Activated CD4-positive, alpha-beta T cell treated with anti-CD3 and anti-CD28 coated beads, Interleukin-2, amount 50 U/mL, for 4 hours (primary cell): ENCODE measurements at places on chromosomes 13 and 19.

DNA sequence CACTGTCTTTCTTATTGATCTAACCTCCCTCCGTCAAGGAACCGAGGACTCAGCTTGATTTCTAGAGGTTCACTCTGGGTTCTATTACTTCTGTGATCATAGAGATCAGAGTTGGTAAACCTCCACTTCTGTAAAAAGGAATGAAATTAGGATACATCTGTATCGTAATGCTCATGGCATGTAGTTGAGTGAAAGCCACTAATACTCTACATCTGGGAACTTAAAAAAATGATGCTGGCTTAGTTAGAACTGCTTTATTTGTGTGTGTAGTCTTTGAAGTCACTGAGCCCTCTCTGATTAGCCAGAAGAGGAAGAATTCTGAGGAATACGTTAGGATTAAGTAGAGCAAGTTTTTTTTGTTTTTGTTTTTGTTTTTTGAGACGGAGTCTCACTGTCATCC is 140.8 kb downstream of the GGACT start:
- DNase-seq, result no peak

- no peak for DNase-seq
These were observed 6.3 kb downstream of the ZNF71 start for GRCh38 chr19:56601375-56601774.

- no peak for DNase-seq
These were observed 3.0 kb downstream of the ANKRD10 start for GRCh38 chr13:110911880-110912279.

- DNase-seq, result no peak
These were observed 56.7 kb upstream of the WASF3 start for GRCh38 chr13:26500618-26501320.

DNA sequence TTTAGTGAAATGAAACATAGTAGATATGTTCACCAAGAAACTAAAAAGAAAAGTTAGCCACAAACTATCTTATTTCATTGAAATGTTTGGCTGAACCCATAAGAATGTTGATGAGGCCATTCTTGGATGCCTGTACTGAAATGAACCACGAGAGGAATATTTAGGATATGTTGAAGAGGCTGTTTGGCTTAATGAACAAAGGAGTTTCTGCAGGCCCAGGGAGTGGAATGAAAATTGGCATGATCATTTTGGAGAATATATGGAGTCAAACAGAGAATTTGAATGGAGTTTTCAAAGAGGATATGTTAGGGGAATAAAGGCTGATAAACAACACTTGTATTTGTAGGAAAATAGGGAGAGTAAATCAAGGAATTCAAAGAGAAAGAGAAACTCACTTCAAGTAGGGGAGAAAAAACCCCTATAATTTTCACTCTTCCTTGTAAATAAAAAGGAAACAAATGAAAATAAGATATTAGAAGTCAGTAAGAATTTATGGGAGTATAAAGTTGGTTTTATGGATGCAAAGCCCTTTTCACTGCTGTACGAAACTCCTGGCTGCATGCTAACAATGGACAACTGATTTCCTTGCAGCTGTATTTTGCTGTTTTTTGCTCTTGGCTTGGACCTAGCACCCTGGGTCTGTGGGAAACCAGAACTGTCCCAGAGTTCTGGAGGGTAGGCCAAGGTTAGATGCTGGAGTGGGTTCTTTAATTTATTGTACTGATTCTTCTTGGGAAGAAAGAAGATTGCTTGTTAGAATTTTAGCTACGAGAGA is 36.5 kb downstream of the KL start:
- DNase-seq, result no peak

- no peak for DNase-seq
These were observed 106.1 kb downstream of the DOCK9 start for GRCh38 chr13:98871727-98872126.

DNA sequence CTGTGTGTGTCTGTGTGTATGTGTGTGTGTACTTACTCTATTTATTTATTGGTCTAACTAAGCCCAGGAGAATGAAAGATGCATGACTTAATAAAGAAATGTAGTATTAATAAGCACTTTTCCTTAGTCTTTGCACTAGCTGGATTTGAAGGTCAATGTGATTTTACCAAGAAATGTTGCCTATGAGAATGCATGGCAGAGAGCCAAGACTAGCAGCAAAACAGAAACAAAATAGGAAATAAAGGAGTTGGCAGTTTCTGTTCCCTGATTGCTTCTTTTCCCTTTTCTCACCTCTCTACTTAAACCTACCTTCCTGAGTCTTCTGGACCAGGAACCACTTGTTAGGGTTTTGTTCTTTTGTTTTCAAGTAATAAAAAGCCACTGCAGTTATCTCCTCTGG is 286.1 kb downstream of the KCTD12 start:
- DNase-seq, result no peak

DNA sequence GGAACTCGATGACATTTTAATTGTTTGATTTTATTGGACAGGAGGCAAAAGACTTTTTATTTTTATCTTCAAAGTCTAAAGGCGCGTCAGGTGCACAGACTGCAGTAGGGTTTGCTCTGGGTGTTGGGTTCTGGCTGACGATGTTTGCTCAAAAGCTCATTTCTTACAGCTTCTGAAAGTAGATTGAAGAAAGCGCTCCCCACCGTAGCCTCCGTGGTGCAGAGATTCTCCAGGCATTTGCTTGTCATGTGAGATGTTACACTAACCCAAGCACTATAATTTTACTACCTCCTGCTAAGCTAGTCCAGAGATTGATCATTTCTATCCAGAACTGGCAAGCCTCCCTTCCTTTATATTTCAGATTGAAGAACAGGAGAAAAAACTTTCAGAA is 14.5 kb upstream of the ATP11A start:
- DNase-seq, result no peak

DNA sequence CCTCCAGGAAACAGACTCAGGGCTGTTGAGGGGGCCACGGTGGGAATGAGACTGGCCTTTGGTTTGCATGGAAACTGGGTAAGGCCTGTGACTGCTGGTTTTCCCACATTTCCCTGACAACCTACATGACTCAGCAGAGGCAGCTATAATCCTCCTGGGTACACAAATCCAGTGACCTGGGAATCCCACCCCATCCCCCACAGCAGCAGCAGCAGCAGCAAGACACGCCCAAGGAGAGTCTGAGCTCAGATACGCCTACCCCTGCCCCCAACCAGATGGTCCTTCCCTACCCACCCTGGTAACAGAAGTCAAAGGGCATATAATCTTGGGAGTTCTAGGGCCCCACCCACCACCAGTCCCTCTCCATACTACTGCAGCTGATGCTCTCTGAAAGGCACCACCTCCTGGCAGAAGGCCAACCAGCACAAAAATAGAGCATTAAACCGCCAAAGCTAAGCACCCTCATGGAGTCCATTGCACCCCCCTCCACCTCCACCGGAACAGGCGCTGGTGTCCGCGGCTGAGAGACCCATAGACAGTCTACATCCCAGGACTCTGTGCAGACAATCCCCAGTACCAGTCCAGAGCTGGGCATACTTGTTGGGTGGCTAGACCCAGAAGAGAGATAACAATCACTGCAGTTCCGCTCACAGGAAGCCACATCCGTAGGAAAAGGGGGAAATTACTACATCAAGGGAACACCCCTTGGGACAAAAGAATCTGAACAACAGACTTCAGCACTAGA is 237.2 kb upstream of the SPRY2 start:
- no peak for DNase-seq

DNA sequence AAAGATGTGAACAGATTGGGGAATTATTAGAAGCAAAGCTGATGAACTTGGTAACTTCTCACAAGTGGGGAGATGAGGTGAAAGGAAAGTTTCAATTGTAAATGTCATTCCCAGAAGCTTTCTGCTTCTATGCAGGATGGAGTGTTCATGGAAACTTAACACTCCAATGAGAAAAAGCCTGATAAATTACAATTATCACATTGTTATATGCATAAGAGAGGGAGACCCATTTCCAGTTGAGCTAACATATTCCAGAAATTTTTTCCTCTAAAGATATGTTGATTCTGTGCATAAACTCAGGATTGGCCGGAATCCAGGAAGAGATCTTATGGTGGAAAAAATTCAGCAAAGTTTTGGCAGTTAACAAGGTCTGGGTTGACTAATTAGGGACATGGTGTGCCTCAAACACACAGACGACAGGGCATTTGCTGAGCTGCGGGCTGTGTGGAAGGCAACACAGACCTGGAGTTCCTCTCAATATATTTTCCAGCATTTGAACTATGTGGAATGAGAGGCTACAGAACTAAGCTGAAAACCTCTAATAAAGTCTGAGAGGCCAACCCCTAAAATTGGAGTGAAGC is 64.9 kb upstream of the FGF14 start:
- DNase-seq, result no peak

DNA sequence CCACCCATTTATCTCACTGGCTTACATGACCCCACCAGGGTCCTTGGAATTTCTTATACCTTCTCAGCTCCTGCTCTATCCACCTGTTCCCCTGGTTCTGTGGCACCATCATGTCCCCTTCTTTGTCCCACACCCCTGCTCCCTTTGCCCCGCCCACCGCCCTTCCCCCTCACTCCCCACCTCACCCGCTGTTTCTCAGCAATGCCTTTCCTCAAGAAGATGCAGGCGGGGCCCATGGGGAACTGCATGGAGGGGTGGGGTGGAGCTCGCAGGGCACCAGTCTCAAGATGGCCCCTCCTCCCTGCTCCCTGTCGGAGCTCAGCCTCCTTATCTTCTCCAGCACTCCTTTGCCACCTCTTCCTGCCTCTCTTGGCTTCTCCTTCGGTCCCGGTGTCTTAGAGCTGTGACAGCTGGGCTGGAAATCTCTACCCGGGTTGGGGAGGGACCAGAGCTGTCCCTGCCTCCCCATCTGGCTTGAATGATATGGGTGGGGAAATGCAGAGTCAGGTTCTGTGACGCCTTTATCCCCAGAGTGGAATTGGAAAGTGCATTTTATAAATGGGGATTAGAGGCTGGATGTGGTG is at the start of gene CABP5:
TSS of gene CABP5 (minus strand) at position 405 of the 584 bp plus-strand sequence. CDS start at position 248, 157 bp downstream.
- no peak for DNase-seq

DNA sequence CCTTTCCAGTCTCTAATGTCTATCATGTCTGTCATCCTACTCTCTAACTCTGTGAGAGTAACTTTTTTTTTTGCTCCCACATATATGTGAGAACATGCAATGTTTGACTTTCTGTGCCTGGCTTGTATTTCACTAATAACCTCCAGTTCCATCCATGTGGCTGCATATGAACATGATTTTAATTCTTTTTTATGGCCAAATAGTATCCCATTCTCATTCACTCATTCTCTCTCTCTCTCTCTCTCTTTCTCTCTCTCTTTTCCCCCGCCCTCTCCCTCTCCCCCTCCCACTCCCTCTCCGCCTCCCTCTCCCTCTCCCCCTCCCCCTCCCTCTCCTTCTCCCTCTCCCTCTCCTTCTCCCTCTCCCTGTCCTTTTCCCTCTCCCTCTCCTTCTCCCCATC is 52.0 kb downstream of the DNAJC3 start:
- no peak for DNase-seq

GRCh38 chr19:56953470-56953869 is 112.9 kb upstream of the PEG3 start:
- DNase-seq, result no peak

- DNase-seq, result no peak
These were observed 773.2 kb upstream of the SLC10A2 start for GRCh38 chr13:103839460-103839859.

DNA sequence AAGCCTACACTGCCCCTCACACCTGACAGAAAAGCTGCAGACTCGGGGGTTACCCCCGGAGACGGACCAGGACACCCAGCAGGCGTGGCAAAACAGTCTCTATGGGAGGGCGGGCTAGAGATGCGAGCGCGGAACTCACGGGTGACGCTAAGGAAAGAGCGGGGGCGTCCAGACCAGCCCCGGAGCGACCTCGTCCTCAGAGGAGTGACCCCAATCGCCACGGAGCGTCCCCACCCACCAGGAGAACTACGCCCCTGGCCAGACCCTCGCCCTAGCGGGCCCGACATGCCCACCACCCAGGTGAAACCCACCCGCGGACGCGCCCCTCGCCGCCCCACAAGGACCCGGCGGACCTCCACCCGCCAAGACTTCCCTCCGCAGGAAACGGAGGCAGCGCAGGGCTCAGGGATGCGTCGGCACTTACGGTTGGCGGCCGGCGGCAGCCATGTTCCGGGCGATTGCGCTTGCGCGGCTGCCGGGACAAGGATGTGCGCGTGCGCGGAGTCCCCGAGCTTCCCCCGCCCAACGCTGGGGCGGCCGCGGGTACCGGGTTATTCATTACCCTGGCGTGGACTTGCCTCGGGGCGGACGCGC is at the start of gene ZNF329:
TSS of gene ZNF329 (minus strand) at position 462 of the 594 bp plus-strand sequence. CDS start 21,286 bp downstream, outside the sequence.
- peak; percentile 88 for DNase-seq

DNA sequence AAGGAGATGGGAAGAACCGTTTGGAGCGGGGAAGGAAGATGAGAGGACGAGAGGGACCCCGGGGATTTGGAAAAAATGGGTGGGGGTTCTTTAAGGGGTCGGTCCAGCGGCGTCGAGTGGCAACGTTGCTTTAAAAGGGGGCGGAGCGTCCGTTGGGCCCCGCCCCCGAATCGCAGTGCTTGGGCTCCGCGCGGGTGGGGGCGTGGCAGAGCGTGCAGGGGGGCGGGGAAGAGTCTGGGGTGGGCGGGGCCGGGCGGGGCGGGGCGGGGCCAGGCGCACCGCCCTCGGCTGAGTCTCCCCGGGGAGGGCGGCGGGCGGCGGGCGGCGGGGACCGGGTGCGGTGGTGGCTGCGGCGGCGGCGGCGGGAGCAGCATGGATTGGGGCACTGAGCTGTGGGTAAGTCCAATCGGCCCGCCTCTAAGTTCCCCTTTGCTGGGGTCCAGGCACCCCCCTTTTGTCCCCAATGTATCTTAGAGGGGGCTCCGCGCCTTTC is at the start of gene TRIP10:
TSS of gene TRIP10 (plus strand) at position 291 of the 493 bp plus-strand sequence. CDS start at position 373, 82 bp downstream.
- DNase-seq, result peak; percentile 72

- DNase-seq, result no peak
These were observed 4.0 kb downstream of the CEBPA start for GRCh38 chr19:33298146-33298911.

DNA sequence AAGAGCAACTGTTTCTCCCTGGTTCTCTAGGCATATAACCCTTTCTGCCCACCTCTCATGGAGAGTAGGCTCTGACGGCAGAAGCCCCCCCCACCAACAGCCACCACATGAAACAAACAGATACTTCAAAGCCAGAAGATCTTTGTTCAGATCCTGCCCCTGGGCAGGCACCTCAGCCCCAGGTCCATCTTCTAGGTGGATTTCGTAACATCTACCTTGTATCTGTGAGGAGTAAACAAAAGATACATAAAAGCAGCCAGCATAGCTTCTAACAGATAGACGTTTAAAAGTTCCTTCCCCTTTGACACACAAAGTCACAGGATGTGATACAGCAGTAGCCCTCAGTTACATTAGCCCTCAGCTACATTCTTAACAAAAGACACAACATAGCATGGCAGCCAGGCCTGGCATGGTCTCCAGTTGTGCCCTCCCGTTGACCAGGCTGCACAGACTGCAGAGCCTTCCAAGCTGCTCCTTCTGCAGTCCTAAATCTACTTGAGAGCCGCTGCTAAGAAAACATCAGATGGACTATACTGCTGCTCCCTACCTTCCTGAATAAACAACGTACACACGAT is 35.4 kb downstream of the BRD4 start:
- DNase-seq, result no peak

- DNase-seq, result no peak
These were observed 511.7 kb downstream of the SLITRK6 start for GRCh38 chr13:85287528-85287927.
